Hepatocyte (in vitro differentiated cells): ENCODE measurements at places on chromosomes 4 and X. TPM values are rescaled to one million over a fixed set of nuclear protein-coding genes. Genes with fewer than 3 reads are reported as not detected.

ADH1B gene
- total RNA-seq = 8.0 and 8.2 TPM in 2 replicates

DMRTC1B gene
- 0.16 and 3.0 TPM in 2 replicates for total RNA-seq

FABP2 gene
- 6.3 and 10.7 TPM in 2 replicates for total RNA-seq

HERC6 gene
- 6.9 and 10.0 TPM in 2 replicates for total RNA-seq

LRP2BP gene
- 0.12 and 0.23 TPM in 2 replicates for total RNA-seq

CT47B1 gene
- not detected in 2 replicates for total RNA-seq
